ENCODE measurements at places on chromosomes 2 and 18. TPM values are rescaled to one million over a fixed set of nuclear protein-coding genes. Genes with fewer than 3 reads are reported as not detected.

The HMSD gene
- 10.3 TPM for total RNA-seq

The TANC1 gene
- 0.21 TPM for total RNA-seq

The ZFAND2B gene
- 51.8 TPM for total RNA-seq

The GPAT2 gene
- 10.9 TPM for total RNA-seq

The ACVR1C gene
- 1.8 TPM for total RNA-seq

The AKAIN1 gene
- not detected for total RNA-seq

The GREB1L gene
- total RNA-seq = not detected

The ARHGAP28 gene
- not detected for total RNA-seq

DNA sequence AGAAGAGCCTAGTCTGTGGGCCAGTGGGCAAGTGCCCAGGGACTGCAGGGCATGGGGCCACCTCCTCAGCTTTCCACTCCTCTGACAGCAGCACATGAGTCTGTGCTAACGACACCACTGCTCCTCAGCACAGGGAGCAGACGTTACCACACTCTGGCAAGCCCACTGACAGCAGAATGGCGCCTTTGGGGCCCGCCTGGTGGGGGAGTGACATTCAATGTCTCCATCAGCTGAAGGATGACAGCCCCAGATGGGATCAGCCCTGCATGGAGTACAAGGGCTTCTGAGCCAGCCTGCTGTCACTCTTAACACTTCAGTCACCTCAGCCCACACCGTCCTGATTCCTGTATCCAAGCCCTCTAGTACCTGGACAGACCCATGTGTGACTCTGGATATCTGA lies 149.4 kb upstream of the SMAD2 start:
- H3K4me1 ChIP-seq = no peaks in the 10 kb centered on the region
- H3K36me3 ChIP-seq = no peaks in the 10 kb centered on the region
- H3K27me3 ChIP-seq = peaks cover 2% of the 10 kb centered on the region

- no peak overlapping the region for H3K27ac ChIP-seq
- no peaks in the 10 kb centered on the region for H3K36me3 ChIP-seq
- H3K4me3 ChIP-seq = no peak overlapping the region
- DNase-seq = no peak
- H3K4me1 ChIP-seq = no peaks in the 10 kb centered on the region
Observed at GRCh38 chr2:152292991-152293390, 42.0 kb upstream of the FMNL2 start.

- peak; percentile 69 for DNase-seq
- H3K4me1 ChIP-seq = peaks cover 49% of the 10 kb centered on the region
- H3K27me3 ChIP-seq = peaks cover 6% of the 10 kb centered on the region
Observed at GRCh38 chr2:73822276-73822675, 6.5 kb upstream of the STAMBP start.

- H3K4me3 ChIP-seq = no peak overlapping the region
- no peaks in the 10 kb centered on the region for H3K27me3 ChIP-seq
- no peak for DNase-seq
- H3K27ac ChIP-seq = no peak overlapping the region
- H3K4me1 ChIP-seq = peaks cover 4% of the 10 kb centered on the region
Observed at GRCh38 chr2:204982303-204982702, 437.0 kb downstream of the PARD3B start.

GRCh38 chr2:233638836-233639235 lies 2.6 kb downstream of the UGT1A10 start:
- H3K36me3 ChIP-seq = no peaks in the 10 kb centered on the region
- H3K4me3 ChIP-seq = no peak overlapping the region
- no peaks in the 10 kb centered on the region for H3K4me1 ChIP-seq
- H3K27me3 ChIP-seq = peaks cover 23% of the 10 kb centered on the region
- DNase-seq = no peak

- H3K4me1 ChIP-seq = no peaks in the 10 kb centered on the region
- no peak overlapping the region for H3K4me3 ChIP-seq
- no peaks in the 10 kb centered on the region for H3K36me3 ChIP-seq
Observed at GRCh38 chr2:106759966-106760365, 126.0 kb downstream of the ST6GAL2 start.

DNA sequence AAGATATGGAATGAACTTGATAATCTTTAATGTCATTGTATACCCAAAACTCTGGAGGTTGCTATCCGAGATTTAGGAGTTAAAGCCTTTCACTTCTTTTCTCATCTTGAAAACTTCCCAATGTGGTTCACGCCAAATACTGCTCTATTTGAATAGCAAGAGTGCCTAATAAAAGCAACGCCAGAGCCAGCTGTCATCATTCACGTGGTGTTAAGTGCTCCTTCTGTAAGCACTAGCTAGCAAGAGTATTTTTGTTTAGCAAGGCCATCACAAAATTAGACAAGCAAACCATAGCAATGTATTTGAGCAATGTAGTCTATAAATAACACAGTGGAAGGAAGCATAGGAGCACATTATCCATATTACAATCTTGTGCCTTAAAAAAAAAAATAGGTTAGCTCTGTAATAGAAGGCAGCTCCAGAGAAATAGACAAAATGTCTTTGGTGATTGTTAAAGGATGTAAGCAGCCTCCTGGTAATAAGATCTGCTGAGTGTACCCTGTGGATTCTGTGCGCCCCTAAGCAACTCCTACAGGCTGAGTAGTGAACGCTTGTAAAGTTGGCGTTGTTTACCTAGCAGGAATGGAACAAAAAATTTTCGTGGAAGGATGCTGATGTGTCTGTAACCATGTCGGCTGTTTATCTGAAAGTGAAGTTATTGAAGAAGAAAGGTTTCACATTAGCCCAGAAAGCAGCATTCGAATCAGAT lies 518.0 kb downstream of the CNTNAP5 start:
- no peak for DNase-seq
- no peaks in the 10 kb centered on the region for H3K36me3 ChIP-seq
- H3K4me1 ChIP-seq = no peaks in the 10 kb centered on the region
- H3K27ac ChIP-seq = no peak overlapping the region
- no peak overlapping the region for H3K4me3 ChIP-seq

- no peak overlapping the region for H3K27ac ChIP-seq
- H3K4me1 ChIP-seq = no peaks in the 10 kb centered on the region
- H3K36me3 ChIP-seq = no peaks in the 10 kb centered on the region
Observed at GRCh38 chr2:222049946-222050345, 248.9 kb downstream of the PAX3 start.

GRCh38 chr2:217790681-217791392 lies 212.0 kb downstream of the TNS1 start:
- no peaks in the 10 kb centered on the region for H3K36me3 ChIP-seq
- peaks cover 7% of the 10 kb centered on the region for H3K27me3 ChIP-seq
- H3K4me3 ChIP-seq = peak overlapping the region; percentile 39
- H3K27ac ChIP-seq = peak overlapping the region; percentile 2
- H3K4me1 ChIP-seq = peaks cover 28% of the 10 kb centered on the region

DNA sequence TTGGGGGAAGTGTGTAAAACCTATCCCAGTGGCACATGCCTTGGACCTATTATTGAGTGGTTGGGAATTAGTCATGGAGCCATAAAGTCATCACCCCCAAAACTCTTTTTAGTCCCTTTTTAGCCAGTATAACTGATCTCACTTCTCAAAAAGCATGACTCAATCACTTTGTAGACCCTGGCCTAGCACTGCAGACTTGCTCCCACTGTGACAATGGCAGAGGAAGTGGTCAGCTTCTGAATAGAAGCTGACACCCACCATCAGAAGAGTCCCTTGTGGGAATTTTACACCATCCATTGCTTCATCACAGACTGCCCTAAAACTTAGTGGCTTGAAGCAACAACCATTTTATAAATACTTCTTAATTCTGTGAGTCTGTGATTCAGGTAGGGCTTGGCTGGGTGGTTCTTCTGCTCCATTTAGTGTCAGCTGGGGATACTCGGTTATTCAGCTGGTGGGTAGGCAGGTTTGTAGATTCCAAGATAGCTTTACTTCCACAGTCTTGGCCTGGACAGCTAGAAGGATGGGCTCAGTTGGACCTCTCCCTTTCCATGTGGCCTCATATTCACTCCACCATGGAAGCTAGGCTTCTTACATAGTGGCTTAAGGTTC lies 10.8 kb upstream of the ITGA6 start:
- H3K4me1 ChIP-seq = peaks cover 15% of the 10 kb centered on the region
- peaks cover 6% of the 10 kb centered on the region for H3K36me3 ChIP-seq
- H3K27me3 ChIP-seq = peaks cover 3% of the 10 kb centered on the region
- peak overlapping the region; percentile 32 for H3K4me3 ChIP-seq

DNA sequence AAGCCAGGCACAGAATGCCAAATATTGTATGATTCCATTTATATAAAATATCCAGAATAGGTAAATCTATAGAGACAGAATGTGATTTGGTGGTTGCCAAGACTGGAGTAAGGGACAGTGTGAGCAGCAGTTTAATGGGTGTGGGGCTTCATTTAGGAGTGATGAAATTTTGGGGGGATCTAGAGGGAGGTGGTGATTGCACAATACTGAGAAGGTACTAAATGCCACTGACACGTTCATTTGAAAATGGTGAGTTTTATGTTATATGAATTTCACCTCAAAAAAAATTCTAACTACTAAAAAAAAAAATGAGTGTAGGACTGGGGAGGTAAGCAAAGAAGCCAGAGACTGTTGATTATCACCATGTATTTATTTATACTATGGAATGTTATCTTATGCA lies 974.5 kb upstream of the ZEB2 start:
- H3K27ac ChIP-seq = no peak overlapping the region
- H3K4me3 ChIP-seq = no peak overlapping the region
- H3K27me3 ChIP-seq = peaks cover 9% of the 10 kb centered on the region
- H3K36me3 ChIP-seq = peaks cover 6% of the 10 kb centered on the region
- H3K4me1 ChIP-seq = no peaks in the 10 kb centered on the region

DNA sequence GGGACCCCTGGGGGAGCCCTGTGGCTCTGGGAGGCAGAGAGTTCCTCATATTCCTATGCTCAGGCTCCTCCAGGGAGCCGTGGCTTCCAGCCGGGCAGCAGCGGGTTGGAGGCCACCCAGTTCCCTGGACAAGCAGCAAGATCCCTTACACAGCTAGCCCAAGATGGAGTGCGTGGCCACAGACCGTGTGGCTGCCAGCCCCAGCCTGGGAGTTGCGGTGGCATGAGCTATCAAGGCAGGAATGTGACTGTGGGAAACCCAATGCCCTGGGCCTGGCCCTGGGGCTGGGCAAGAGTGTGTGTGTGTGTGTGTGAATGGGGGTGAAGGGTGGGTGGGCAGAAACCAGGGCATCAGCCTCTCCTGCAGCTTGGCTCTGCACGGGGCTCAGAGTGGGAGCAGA lies 130.5 kb downstream of the DYSF start:
- no peaks in the 10 kb centered on the region for H3K36me3 ChIP-seq
- no peak overlapping the region for H3K4me3 ChIP-seq
- no peak overlapping the region for H3K27ac ChIP-seq
- H3K27me3 ChIP-seq = no peaks in the 10 kb centered on the region
- H3K4me1 ChIP-seq = no peaks in the 10 kb centered on the region

DNA sequence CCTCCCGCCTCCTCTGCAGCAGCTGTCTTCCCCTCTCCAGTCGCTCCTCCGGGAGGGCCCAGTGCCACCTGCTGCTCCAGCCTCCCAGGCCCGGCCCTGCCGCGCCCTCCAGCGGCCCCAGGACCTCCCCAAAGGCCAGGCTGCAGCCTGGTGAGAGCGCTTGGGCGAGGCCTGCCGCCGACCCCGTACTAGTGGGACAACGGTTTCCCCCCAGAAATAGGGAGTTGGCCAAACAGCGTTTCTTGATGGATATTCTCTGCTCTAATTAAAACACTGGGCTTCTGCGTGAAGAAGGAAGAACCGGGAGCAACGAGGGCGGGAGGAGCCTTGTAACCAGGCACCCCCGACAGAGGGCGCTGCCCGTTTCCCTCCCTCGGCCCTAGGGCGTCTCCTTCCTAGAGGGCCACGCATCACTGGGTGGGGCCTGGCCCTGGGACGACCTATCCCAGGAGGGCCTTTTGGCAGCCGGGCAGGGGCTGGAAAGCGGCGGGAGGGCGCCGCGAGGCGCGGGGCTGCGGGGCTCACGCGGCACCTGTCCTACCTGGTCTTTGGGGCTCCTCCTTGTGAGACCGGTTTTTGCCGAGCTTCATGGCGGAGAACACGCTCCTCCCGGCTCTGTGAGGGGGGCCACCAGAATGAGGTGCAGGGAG lies 25.4 kb upstream of the OTOF start:
- DNase-seq = peak; percentile 78
- H3K4me1 ChIP-seq = peaks cover 8% of the 10 kb centered on the region
- no peaks in the 10 kb centered on the region for H3K36me3 ChIP-seq
